ENCODE measurements at places on chromosomes 7 and 10.

- no peak for DNase-seq
These were observed 5.4 kb downstream of the INSIG1 start for GRCh38 chr7:155303039-155303593.

- no peak for DNase-seq
These were observed 582.8 kb downstream of the TCERG1L start for GRCh38 chr10:130728531-130729215.

DNA sequence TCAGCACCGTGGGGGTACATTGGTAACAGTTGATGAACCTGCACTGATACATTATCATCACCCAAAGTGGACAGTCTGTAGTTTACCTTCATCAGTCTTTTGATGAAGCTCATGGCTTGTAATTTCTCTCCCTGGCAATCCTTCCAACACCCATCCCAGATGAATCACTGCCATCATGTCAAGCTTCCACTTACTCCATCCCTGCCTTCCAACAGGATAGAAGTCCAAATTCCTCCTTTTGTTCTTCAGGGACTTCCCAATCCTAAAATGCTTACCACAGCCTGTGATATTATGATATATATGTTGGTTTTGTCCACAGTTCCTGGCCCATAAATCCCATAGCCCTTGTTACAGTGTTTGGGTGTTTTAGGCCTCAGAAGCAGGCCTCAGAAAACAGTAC is 16.1 kb downstream of the SNX10 start:
- DNase-seq: no peak

DNA sequence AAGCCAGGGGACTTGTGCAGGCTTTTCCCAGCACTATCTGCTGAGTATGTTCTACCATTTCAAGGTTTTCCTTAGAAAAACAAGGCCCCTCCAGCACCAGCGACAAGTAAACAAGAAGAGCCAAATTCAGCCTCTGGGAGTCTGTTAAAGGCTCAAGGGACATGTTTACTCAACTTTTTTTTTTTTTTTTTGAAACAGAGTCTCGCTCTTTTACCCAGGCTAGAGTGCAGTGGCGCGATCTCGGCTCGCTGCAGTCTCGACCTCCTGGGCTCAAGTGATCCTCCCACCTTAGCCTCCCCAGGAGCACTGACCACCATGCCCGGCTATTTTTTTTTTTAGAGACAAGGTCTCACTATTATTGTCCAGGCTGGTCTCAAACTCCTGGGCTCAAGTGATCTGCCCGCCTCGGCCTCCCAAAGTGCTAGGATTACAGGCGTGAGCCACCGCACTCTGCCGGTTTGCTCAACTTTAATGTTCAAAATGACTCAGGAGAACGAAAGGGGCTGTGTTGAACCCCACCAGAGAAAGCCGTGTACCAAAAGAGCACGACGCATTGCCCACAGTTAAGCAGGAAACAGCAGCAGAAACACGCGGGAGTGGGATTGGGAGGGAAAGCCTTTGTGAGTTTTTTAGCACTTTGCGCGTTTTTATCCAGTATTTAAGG is 772 bp downstream of the PRDX3 start:
- no peak for DNase-seq

DNA sequence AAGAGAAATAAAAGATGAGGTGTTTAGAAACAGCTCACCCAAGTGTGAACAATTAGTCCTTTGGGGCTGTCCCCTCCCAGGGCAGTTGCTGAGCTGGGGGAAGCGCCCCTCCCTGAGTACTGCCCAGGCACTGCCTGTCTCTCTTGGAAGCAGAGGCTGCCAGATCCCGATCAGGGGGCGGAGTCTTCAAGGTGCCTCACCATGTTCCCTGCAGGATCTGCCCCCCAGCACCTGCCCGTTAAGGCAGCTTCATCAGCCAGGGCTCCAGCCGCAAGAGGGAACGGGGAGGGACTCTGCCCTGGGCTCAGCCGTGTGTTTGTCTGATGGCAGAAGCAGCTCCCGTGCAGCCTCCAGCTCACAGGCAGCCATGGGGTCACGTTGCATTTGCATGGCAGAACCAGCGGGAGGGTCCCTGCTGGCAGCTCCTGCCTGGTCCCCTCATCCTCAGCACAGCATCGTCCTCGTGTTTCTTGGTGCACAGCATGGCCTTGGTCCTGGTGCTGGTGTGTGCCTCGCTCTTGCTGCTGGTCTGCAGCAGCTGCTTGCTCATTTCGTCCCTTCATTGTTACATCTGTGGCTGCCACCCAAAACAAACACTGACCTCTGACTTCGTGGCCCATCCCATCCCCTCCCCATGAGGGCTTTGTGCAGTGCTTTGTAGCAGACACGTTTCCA is 10.7 kb upstream of the DPYSL4 start:
- DNase-seq: no peak

Measured in stimulated activated naive CD4-positive, alpha-beta T cell (primary cell).